Germinal center (tissue), 1 donor: ENCODE measurements at places on chromosomes 6 and 20.

DNA sequence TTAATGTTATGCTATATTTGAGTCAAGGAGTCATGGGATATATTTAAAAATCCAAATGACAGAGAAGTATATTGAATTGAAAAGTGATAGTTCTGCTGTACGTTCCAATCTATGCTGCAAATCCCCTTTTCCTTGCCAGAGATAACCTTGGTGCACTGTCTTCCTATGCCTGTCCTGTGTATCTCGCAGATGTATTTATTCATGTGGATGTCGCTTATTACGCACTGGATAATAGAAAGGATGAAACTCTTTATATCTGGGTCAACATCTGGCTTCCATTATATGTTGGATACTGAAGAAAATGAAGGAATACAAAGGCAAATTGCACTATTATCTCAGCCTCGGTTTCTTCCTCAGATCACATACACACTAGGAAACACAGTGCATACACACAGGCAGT lies 331.3 kb downstream of the BCKDHB start:
- DNase-seq, result no peak

DNA sequence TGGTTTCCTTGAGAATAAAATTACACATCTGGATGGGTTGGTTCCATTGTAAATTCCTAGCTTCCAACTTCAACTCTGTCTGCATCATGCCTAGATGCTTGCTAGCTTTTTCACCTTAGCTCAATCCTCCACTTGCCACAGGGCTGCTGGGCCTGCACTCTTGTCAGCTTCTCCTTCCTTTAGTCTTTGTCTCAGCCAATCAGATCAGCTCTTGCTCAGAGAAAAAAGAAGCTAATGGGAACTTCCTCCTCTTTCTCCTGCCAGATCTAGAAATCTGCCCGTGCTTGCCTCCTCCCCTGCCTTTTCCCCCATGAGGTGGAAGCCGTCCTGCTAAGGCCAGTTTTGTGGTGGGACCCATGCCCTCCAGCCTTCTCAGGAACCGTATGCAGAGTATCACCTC lies 18.5 kb downstream of the RAE1 start:
- no peak for DNase-seq

DNA sequence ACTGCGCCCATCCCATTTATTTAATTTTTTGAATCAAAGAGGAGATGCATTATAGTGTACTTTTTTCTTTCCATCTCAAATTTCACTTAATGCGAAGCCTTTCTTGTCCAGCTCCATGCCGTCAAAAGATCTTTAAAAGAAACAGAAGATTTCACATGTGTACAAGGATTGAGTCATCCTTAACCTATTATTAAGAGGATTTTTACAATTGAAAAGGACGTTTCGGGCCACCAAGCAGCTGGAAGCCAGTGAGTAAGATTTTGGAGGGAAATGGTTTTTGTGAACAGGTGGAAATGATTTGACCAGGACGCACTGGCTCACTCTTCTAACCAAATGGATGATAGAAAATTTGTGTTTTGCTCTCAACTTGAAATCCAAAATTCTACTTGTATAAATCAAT lies 15.1 kb upstream of the CCDC170 start:
- DNase-seq, result no peak

DNA sequence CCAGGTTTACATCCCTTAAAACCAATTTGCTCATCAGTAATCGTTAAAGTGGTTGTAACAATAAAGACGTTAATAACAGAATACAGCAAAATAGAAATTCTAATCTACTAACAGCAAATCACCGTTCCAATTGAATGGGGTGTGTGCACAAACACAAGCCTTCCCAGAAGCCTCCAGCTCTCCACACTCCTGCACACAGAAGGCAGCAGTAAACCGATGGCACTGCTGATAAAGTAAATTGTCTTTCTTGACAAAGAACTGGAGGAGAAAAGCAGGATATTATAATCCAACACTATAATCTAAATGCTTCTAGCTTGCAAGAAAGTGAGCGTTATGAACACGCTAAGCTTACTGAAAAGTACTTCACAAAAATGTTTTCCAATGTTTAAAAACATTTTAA lies 7.0 kb downstream of the ZNF217 start:
- DNase-seq, result no peak

- no peak for DNase-seq
Measured at GRCh38 chr6:56241124-56241802, 6.1 kb downstream of the COL21A1 start.

DNA sequence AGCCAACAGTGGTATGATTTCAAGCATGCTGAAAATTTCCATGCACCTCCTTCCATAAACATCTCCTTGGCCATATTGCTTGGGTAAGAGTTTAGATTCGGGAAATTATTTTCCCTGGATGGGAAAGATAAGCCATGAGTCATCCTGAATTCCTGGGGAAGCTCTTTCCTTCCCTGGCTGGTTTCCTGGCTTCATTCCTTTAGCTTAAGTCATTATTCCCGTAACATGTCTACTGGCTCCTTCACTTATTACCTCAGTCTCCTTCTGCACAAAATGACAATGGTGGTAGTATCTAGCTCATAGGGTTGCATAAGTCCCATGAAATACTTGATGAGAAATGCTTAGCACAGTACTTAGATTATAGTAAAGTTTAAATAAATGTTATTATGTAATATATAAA lies 27.6 kb downstream of the TINAG start:
- DNase-seq, result no peak

DNA sequence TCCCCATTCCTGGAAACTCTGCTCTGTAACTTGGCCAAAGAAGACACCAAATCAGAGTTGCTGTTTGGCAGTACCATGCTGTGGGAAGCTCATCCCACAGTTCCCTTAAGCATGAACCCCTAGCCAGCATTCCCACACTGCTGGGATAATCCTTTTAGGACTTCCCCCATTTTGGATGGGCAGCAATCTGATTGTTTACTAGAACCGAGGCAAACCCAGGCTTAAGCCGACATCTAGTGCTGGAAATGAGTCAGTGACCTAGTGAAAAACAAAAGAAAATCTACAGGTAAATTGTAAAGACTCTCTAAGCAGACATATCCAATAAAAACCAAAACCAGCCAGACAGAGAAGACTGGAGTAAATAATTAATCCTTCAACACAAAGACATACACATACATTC lies 5.2 kb downstream of the DNAH8 start:
- no peak for DNase-seq
